ENCODE measurements at places on chromosomes 4 and X. TPM values are rescaled to one million over a fixed set of nuclear protein-coding genes. Genes with fewer than 3 reads are reported as not detected.

DNA sequence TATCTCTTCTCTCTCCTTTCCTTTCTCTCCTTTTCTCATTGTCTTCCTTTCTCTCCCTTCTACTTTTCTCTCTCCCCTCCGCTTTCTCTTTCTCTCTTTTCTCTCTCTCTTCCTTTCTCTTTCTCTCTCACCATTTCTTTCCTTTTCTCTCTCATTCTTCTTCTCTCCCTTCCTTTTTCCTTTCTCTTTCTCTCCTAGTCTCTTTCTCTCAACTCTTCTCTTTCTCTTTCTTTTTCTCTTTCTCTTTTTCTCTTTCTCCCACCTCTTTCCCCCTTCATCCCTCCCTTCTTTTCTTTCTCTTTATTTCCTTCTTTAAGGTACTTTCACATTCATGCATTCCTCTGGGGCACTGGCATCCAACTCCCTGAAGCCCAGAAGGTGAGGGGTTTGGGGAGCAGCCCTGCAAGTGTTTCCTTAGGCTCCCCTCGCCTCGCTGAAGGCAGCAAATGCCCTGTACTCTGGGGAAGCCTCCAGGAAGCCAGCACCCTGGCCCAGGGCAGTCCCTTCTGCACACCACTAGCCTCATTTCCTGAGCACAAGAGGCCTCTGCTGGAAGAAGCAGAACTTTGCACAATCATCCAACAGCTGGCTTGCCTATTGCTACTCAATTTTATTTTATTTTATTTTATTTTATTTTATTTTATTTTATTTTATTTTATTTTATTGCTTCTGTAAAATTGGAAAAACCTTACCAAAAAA, 124.2 kb downstream of the NFKB1 start:
- peak; percentile 57 for DNase-seq

GRCh38 chrX:17535229-17535628, 160.2 kb downstream of the NHS start:
- no peak for DNase-seq

GRCh38 chr4:3047464-3048286, 26.7 kb downstream of the HTT-AS start:
- peak; percentile 47 for DNase-seq

GRCh38 chr4:130659320-130659719, 1563.4 kb downstream of the C4orf33 start:
- no peak for DNase-seq

- no peak for DNase-seq
Observed at GRCh38 chrX:31301941-31302340, 230.1 kb upstream of the FTHL17 start.

Gene XAGE2
- total RNA-seq, result not detected

GRCh38 chr4:173273941-173274340, 60.2 kb downstream of the HMGB2 start:
- no peak for DNase-seq

GRCh38 chr4:165129924-165130323, 17.3 kb upstream of the TMEM192 start:
- no peak for DNase-seq

Gene ART3
- not detected for total RNA-seq

DNA sequence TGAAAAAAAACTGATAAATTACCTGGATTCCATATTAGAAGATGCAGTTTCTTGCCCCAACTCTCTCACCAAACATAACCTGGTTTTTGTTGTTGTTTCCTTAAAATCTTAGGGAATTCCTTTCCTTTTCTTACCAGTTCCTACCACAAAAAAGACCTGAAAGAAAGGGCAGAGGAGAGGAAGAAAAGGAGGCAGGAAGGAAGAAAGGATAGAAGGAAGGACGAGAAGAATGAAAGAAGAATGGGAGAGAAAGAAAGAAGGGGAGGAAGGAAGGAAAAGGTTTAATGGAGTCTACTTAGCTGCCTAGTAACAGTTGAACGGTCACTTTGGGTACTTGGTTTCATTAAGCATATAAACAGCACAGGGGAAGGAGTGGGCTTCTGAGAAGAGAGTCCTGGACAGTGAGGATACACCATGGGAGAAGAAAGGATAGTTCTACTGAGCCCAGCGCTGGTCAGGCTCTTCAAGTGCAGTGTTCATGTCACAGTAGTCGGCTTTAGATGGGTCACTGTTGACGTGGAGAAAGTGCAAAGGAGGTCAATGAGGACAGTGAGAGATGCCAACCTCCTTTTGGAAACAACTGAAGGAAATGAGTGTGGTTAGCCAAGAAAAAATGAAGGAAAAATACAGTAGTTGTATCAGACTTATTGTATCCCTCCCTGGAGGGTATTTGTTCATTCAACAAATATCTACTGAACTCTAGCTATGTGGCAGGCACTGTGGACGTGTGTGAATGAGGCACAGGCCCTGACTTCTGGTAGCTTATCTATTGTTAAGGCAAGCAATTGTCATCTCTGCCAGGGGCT, 1.1 kb upstream of the CHIC2 start:
- DNase-seq, result peak; percentile 38

DNA sequence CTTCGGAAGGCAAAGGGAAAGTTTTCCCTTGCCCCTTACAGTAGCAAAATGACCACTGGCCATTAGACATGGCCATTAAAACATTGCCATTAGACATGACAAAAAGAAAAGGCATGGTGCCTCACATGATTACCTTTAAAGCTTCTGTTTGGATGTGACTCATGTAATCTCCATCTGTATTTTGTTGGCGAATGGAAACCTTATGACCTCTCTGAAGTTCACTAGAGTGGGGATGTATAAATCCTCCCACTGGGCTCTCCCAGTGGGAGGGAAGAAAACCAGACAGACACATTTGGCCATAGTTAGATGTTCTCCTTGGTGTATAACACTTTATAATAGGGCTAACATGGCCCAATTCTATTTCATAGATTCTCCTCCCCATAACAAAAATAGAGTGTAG, 152.6 kb downstream of the MAGEB17 start:
- peak; percentile 57 for DNase-seq

GRCh38 chr4:3074846-3075651, 568 bp downstream of the HTT start:
- DNase-seq, result peak; percentile 47

DNA sequence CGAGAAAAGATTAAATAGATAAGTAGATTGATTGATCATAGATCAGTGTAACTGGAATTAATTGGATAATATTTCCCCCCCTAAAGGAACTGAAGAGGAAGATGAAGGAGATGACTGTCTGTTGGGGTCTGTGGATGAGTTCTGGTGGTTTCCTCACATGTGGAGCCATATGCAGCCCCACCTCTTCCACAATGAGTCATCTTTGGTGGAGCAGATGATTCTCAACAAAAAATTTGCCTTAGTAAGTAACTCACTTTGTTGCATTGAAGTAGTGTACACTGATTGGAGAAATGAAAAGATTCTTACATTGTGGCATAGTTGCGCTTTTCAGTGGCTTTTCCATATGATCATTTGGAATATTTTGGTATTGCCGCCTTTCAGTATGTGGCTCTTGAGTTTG, 80.4 kb downstream of the NDST3 start:
- DNase-seq, result peak; percentile 22

Gene ERVMER34-1
- total RNA-seq, result 0.39 TPM

- peak; percentile 19 for DNase-seq
Observed at GRCh38 chrX:85107407-85107806, 103.7 kb downstream of the APOOL start.

GRCh38 chr4:157912212-157912611, 260.6 kb downstream of the GASK1B start:
- no peak for DNase-seq

- DNase-seq, result no peak
Observed at GRCh38 chr4:167883266-167883665, 209.1 kb upstream of the ANXA10 start.

Gene KLHL8
- 5.9 TPM for total RNA-seq

GRCh38 chr4:2689825-2690700, 66.1 kb downstream of the TNIP2 start:
- DNase-seq, result peak; percentile 42

DNA sequence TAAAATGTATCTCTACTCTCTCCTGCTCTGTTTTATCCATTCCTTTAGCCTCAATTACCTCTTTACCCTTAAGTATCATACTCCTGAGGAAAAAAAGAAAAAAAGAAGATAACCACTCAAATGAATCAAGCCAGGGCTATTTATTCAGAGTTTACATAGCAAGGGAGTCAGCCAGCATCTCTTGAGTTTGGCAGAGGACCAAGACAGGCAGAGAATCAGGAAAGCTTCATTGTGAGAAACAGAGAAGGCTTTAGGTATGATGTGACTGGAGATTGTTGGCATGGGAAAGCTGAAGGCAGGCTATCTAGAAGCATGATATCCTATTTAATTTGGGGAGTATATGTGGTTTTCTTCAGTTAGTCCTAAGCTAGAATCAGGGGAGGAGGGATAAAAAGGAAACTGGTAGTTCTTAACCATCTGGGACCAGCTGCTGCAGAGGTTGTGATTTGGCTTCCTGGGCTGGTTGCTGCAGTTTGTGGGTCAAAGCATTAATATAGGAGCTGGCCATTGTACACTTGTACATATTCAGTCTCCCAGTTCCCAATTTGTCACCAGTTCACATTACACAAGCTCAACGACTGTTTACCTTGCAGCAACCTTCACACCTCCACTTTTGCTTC, 11.2 kb downstream of the APELA start:
- no peak for DNase-seq

Gene CPLX1
- total RNA-seq, result not detected

- peak; percentile 93 for DNase-seq
Observed at GRCh38 chrX:16484338-16484737, 165.6 kb upstream of the S100G start.

DNA sequence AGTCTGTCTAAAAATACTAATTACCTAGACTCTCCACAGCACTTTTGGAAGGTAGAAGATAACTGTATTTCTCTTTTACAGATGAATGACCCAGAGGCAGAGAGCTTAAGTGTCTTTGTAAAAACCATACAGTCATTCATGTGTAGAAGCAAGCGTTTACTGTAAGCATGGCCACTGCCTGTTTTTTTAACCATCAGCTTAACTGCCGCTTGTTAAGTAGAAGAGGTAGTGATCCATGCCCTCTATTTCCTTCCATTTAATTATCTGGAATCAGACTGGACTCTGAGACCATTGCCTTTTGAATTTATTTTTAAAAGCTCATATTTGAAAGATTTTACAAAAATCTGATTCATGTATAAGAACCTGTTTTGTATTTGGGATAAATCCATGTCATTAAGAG, 111.2 kb upstream of the TECRL start:
- DNase-seq, result no peak

GRCh38 chrX:40015693-40016092, 82.1 kb downstream of the BCOR start:
- no peak for DNase-seq

Gene VCX3B
- not detected for total RNA-seq

DNA sequence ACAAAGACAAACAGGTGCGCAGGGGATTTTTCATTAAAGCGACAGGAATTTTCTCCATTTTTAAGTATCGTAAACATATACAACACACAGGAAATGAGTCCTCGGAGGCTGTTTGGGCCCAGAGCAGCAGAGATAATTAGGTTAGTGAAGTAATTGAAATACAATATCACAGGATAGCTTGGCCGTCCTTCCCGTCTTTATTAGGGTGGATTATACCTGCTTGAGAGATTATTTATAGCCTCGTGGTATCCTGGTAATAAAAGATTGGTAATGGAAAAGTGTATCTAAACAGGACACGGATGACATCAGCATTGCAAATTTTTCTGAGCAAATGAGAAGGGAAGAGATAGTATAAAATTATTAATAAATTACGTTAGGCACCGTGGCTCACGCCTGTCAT, 68.2 kb downstream of the CRLF2 start:
- DNase-seq, result no peak

Gene GLOD5
- not detected for total RNA-seq

DNA sequence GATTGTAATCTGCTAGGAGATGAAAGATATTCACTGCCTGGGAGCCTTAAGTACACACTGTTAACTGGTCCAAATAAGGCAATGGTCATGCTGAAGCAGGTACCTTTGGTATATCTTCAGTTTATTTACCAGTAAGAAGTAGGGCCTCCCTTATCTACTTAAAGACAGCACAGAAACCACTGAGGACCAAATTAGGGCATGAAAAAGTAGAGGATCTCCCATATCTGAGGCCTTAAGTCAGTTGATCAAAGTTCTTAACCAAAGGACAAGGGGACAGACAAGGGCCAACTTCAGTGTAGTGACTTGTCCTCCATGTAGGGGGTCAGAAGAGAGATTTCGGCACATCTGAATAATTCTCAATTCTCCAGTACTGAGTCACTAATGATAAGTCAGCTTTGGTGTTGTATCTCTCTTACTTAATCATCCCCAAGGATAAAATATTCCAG, 59.1 kb downstream of the AMELX start:
- no peak for DNase-seq

- DNase-seq, result no peak
Observed at GRCh38 chrX:72539822-72540221, 32.8 kb downstream of the HDAC8 start.

DNA sequence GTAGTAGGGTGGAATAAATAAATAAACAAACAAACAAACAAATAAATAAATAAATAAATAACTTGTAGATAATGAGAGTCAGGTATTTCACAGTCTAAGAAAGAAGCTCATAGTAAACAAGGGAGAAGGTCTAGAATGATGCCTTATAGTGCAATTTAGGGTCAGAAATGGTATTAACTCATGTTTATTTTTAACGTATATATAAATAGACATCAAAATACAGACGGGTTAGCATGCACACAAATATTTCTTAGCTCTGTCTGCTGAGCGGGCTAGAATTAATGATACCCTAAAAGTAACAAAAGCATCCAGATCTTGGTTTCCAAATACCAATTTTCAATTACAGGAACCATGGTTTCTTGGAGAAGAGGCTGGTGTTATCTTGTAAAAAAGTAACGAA, 16.6 kb downstream of the PFKFB1 start:
- no peak for DNase-seq

DNA sequence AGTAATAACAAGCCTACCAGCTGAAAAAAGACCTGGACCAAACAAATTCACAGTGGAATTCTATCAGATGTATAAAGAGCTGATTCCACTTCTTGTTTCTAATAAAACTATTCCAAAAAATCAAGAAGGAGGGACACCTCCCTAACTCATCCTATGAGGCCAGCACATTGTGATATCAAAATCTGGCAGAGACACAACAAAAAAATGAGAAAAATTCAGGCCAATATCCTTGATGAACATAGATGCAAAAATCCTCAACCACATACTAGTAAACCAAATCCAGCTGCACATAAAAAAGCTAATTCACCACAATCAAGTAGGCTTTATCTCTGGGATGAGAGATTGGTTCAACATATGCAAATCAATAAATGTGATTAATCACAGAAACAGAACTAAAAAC, 147.9 kb upstream of the NEIL3 start:
- DNase-seq, result no peak

Gene ZNF157
- total RNA-seq, result 0.48 TPM

Gene MTNR1A
- total RNA-seq, result not detected

DNA sequence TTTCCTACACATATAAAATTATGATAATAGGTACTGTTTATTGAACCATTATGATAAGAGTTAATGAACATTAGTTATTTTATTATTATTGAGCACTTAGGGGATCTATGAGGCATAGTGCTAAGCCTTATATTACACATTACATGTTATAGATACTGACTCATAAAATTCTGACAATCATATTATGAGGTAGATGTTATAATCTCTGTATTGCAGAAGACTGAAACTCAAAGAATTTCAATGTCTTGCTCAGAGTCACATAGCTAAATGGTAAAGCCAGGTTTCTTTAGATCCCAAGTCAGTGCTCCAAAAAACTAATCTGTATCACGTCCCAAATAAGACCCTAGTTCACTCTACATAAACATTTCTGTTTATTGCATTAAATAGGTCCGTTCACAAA, 207.2 kb upstream of the CNKSR2 start:
- DNase-seq, result no peak

- peak; percentile 88 for DNase-seq
Observed at GRCh38 chr4:7206911-7207567, 14.7 kb downstream of the SORCS2 start.

Gene PAK3
- 0.88 TPM for total RNA-seq

- no peak for DNase-seq
Observed at GRCh38 chr4:32826169-32826568, 2106.0 kb downstream of the PCDH7 start.

All from RPMI7951 (cell line).